ENCODE measurements at places on chromosomes 2 and 18.

GRCh38 chr2:108460345-108461037 is 11.5 kb downstream of the GCC2 start:
- DNase-seq: no peak

- no peak for DNase-seq
Observed at GRCh38 chr18:76265497-76266235, 229.4 kb downstream of the ZNF516 start.

- DNase-seq: no peak
Observed at GRCh38 chr2:41004700-41005099, 552.8 kb upstream of the SLC8A1 start.

- DNase-seq: no peak
Observed at GRCh38 chr2:112197868-112198267, 57.0 kb downstream of the ZC3H8 start.

DNA sequence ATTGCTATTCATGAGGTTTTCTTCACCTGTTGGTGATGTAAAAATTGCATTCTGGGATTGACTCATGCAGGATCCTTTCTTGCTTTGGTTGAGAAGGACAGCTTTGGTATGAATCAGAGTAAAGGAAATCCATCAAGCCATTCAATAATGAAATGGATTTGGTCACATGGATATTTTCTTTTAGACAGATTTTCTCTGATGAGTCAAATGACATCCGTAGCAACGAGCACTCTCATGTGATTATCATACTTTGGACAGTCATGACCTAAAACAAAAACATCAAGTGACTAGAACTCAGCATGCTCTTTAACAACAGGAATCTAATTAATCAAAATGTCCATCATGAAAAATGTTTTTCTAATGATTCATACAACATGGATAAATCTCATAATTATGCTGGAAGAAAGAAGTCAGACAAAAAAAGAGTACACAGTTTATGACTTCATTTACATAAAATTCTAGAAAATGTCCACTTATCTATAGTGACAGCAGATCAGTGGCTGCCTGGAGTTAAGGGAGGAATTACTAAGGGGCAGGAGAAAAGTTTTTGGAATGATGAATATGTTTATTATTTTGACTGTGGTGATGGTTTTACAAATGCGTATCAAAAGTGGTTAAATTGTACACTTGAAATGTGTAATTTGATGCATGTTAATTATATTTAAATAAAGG is 30.7 kb downstream of the TRAK2 start:
- DNase-seq: no peak

DNA sequence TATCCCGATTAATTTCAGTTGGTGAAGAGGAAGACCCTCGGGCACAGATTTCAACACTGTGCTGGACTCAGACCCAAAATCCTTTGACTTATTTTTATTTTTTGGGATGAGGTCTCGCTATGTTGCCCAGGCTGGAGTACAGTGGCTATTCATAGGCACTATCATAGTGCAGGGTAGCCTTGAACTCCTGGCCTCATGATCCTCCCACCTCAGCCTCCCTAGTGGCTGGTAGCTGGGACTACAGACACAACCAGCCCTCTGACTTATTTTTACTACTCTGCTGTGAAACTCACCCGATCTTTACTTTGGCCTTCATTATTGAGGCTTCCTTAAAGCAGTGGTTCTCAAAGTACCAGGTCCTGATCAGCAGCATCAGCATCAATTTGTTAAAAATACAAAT is 18.2 kb upstream of the ADAM17 start:
- DNase-seq: no peak

- DNase-seq: no peak
Observed at GRCh38 chr18:336713-337112, 68.9 kb upstream of the THOC1 start.

GRCh38 chr2:57906152-57906732 is 140.4 kb upstream of the VRK2 start:
- DNase-seq: no peak

- no peak for DNase-seq
Observed at GRCh38 chr2:120551522-120551921, 184.1 kb upstream of the GLI2 start.

- no peak for DNase-seq
Observed at GRCh38 chr2:137021763-137022162, 256.4 kb downstream of the THSD7B start.

- DNase-seq: no peak
Observed at GRCh38 chr18:13558124-13558523, 168.2 kb downstream of the FAM210A start.

DNA sequence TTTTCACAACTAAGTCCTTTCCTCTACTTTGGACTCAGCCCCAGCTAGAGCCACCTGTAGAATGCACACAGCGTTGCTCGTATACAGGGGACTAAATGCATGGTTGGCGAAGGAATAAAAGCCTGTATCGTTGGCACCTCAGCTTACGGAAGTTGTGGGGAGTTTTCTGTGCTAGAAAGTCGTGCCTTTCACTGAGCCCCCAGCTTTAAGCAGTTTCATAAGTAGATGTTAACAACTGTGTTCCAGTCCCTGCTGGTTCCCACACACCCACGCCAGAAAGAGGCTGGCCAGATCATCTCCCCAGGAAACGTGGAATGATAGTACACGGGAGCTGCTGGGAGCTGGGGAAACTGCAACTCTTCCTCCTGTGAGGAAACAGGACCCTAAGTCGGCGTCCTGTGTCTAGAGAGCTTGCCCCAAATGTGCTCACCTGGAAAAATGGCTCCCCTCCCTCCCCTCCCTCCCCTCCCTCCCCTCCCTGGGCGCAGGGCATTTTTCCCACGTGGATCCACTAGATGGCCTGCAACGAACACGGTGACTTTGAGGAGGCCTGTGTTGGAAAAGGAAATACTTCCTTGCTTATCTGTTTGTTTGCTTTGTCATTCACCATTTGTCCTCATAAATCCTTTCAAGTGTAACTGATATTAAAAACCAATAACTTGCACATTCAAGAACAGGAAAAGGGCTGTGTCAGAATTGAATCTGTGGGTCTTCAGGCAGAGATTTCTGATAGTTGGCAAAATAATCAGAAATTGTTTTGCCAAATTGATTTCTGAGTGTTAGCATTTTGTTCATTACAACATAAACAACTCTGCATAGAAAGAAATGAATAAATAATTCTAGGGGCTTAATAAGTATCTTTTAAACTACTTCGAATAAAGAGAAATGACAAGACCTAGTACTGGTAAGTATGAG is 43.9 kb upstream of the RFX8 start:
- DNase-seq: peak; percentile 95

- DNase-seq: no peak
Observed at GRCh38 chr2:240933048-240933965, 27.2 kb downstream of the CROCC2 start.

DNA sequence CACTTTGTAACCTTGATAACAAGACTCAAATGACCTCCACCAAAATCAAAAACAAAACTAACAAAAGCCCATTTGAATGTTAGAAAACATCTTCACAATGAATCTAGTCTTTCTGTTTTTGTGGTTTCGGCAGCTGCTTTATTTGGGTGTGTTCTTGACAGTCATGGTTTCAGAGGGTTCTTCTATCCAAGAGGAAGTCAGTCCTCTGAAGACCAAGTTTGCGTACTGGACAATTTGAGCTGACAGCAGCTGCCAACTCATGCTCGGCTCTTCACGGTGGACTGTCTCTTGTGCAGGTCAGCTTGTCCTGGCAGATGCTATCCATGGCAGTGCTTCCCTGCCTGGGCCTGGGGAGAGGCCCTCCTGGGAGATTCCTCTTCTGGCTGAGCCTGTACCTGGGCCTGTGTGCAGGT is 91.0 kb downstream of the TMEM17 start:
- DNase-seq: no peak

GRCh38 chr18:74546007-74546406 is 11.7 kb downstream of the CNDP1 start:
- DNase-seq: no peak

GRCh38 chr2:12005886-12006681 is 259.7 kb downstream of the LPIN1 start:
- DNase-seq: peak; percentile 60

- DNase-seq: no peak
Observed at GRCh38 chr2:197828464-197829135, 24.2 kb downstream of the PLCL1 start.

- DNase-seq: no peak
Observed at GRCh38 chr2:71552356-71552755, 99.0 kb downstream of the DYSF start.

DNA sequence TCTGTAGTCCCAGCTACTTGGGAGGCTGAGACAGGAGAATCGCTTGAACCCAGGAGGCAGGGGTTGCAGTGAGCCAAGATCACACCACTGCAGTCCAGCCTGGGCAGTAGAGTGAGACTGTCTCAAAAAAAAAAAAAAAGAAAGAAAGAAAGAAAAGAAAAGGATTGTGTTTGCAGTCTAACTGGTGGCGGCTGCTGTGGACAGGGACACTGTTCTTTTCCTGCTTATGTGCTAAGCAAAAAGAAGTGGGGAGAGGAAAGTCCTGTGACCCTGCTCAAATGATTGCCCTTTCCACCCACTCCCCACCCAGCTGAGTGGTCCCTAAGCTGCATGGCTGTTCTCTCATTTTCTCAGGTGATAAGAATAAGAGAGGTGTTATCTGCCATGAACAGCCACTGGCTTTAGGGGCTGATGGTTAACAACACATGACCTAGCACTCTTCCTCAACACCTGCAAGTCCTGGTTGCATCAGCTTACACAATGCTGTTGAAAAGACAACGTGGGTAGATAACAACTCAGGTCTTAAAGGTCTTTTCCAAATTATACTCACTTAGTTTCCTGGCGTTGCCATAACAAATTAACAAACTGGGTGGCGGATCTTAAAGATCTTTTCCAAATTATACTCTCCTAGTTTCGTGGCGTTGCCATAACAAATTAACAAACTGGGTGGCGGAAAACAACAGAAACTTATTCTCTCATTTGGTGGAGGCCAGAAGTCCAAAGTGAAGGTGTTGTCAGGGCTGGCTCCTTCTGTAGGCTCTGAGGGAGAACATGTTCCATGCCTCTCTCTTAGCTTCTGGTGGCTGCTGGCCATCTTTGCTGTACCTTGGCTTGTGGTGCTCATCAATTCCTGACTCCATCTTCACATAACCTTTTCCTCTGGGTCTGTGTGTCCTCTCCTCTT is 90.3 kb upstream of the RTN4 start:
- DNase-seq: no peak

GRCh38 chr2:84700006-84700405 is 180.9 kb downstream of the TRABD2A start:
- no peak for DNase-seq

DNA sequence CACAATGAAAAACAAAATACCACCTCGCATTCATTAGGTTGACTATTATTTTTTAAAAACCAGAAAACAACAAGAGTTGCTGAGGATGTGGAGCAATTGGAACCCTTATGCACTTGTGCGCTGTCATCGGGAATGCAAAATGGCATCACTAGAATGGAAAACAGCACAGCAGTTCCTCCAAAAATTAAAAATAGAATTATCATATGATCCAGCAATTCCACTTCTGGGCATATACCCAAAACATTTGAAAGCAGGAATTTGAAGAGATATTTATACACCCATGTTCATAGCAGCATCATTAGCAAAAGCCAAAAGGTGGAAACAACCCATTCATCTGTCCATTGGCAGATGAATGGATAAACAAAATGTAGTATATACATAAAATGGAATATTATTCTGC is 11.9 kb upstream of the NMUR1 start:
- DNase-seq: no peak

GRCh38 chr2:229160180-229160579 is 110.9 kb downstream of the PID1 start:
- DNase-seq: no peak
